T-helper 17 cell (primary cell): ENCODE measurements at places on chromosomes 4 and X.

DNA sequence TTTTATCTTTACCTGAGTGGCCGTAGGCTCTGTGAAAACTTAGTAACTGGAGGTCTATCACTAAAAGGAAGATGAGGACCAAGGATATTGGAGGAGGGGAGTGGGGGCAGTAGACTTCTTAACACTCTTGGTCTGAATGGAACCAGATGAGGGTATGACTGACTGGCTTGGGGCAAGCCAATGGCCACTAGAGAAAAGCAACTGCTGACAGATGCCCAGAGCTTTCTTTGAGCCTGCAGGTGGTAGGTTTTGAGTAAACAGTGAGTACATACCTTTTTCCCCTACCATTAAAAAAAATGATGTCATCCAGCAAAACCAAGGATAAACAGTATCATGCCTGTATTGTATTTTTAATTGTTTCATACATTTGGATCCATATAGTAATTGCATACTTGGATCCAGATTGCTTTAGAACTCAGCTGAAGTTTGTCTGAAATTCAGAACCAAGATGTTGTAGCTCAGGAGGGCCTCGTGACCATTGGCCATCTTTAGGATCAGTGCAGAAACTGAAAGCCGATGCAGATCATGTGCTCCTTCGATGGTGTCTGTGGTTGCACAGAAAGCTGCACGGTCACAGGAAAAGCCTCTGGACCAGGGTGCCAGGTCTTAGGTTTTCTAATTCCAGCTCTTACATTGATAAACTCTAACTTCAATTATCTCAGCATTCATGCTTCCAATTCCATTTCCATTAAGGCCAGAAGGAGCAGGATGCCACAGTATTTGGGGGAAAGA lies 131.0 kb downstream of the PDGFRA start:
- no peak for DNase-seq
- H3K4me3 ChIP-seq, result no peak overlapping the region
- H3K27ac ChIP-seq, result no peak overlapping the region
- no peaks in the 10 kb centered on the region for H3K4me1 ChIP-seq
- H3K36me3 ChIP-seq, result no peaks in the 10 kb centered on the region
- no peaks in the 10 kb centered on the region for H3K27me3 ChIP-seq

GRCh38 chrX:51158231-51158630 lies 174.4 kb upstream of the NUDT10 start:
- no peaks in the 10 kb centered on the region for H3K27me3 ChIP-seq
- no peak for DNase-seq
- H3K36me3 ChIP-seq, result no peaks in the 10 kb centered on the region
- H3K4me1 ChIP-seq, result no peaks in the 10 kb centered on the region
- no peak overlapping the region for H3K4me3 ChIP-seq
- H3K27ac ChIP-seq, result no peak overlapping the region

DNA sequence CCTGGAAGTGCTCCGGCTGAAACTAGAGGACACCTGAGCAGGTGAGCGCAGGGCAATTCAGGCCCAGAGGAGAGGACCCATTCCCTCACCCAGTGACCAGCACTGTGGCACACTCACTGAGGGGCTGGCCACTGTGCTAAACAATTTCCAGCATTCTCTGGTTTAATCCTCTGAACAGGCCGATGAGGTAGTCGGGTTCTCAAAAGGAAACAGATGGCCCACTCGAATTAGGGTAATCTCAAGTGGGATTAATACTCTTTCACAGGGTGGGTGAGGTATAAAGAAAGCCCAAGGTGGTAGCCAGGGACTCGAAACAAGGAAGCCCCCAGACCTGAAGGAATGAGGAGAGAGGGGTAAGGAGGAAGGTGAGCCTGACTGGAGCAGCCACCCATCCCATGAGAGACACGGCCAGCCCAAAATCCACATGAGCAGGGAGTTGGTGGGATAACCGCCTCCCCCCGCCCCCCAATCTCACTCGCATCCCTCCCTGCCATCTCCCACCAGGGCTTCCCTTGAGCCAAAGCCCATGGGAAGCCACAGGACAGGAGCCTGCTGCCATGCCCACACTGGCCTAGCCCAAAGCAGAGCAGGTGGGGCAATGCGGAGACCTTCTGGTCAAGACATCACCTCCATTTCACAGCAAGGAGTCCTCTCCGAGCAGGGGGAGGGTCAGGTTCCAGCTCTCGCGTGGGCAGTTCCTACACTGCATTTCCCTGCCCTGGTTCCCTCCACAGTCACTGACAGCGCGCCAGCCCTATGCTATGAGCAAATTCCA lies 55.0 kb downstream of the SH3KBP1 start:
- H3K27me3 ChIP-seq, result no peaks in the 10 kb centered on the region
- no peak overlapping the region for H3K4me3 ChIP-seq
- H3K4me1 ChIP-seq, result peaks cover 21% of the 10 kb centered on the region
- H3K36me3 ChIP-seq, result no peaks in the 10 kb centered on the region
- no peak overlapping the region for H3K27ac ChIP-seq

DNA sequence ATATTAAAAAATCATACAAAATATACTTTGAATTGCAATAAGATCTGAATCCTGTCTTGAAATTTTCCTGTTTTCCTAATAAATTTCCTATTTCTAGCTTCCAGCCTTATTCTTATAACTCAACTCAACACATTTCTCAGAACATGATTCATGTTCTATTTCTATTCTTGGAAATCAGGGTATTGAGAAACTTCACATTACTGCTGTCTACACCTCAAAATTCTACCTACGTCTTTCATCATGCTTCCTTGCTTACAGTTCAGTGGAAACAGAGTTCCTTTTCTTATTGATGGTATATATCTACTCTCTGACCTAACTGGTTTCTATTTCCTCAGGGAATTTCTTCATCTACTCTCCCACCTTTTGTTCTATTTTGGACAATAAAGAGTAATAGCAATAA lies 2139.0 kb downstream of the ARAP2 start:
- no peak for DNase-seq
- H3K4me1 ChIP-seq, result no peaks in the 10 kb centered on the region
- H3K36me3 ChIP-seq, result no peaks in the 10 kb centered on the region
- H3K4me3 ChIP-seq, result no peak overlapping the region
- no peaks in the 10 kb centered on the region for H3K27me3 ChIP-seq

DNA sequence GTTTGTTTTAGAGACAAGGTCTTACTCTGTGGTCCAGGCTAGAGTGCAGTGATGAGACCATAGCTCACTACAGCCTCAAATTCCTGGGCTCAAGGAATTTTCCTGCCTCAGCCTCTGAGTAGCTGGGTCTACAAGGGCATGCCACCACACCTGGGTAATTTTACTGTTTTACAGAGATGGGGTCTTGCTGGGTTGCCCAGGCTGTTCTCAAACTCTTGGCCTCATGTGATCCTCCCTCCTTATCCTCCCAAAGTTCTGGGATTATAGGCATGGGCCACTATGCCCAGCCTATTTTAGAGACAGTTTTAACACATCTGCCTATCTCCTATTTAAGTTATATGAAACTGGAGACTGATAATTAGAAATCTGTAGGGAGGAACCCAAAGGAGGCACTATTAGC lies 53.8 kb downstream of the SPRY1 start:
- peaks cover 2% of the 10 kb centered on the region for H3K36me3 ChIP-seq
- H3K27ac ChIP-seq, result no peak overlapping the region

DNA sequence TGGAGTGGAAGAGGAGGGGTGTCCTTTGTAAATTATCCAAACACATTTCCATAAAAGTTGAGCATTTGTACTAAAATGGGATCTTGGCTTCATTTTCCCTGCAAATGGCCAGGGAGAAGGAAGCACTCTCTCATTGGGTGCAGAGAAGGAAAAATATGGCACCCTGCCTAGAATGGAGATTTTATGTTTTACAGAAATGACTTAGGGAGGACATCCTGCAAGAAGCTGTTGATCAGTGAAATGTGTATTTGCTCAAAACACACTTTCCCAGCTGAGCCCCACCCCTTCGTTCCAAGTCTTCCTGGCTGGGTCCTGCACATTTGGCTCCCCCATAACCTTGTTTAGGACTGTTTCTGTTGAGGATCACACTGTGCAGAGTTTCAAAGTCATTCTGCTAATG lies 213.5 kb upstream of the TAPT1 start:
- no peak for DNase-seq
- no peak overlapping the region for H3K4me3 ChIP-seq
- H3K36me3 ChIP-seq, result no peaks in the 10 kb centered on the region
- H3K27me3 ChIP-seq, result peaks cover 6% of the 10 kb centered on the region
- no peak overlapping the region for H3K27ac ChIP-seq

- peak overlapping the region; percentile 64 for H3K27ac ChIP-seq
- H3K4me1 ChIP-seq, result peaks cover 9% of the 10 kb centered on the region
- no peaks in the 10 kb centered on the region for H3K27me3 ChIP-seq
- H3K4me3 ChIP-seq, result no peak overlapping the region
Observed at GRCh38 chr4:98305576-98305975, 44.4 kb downstream of the RAP1GDS1 start.

DNA sequence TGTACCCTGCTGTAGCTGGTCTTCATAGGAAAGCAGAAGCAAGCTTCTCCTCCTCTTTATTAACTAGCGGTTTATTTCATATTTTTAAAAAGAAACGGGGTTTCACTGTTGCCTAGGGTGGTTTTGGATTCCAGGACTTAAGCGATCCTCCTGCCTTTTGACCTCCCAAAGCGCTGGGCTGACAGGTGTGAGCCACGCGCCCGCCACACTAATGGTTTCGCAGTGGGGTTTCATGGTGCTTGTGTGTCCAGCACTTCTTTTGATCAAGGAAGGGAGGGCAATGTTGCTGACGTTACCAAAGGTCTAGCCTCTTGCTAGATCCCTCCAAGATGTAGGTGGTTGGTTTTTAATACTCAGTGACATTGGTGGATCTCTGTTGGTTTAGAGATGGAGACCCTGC lies 1.4 kb downstream of the MAEA start:
- H3K4me3 ChIP-seq, result peak overlapping the region; percentile 94
- peak overlapping the region; percentile 96 for H3K27ac ChIP-seq
- H3K4me1 ChIP-seq, result peaks cover 30% of the 10 kb centered on the region
- no peaks in the 10 kb centered on the region for H3K36me3 ChIP-seq

DNA sequence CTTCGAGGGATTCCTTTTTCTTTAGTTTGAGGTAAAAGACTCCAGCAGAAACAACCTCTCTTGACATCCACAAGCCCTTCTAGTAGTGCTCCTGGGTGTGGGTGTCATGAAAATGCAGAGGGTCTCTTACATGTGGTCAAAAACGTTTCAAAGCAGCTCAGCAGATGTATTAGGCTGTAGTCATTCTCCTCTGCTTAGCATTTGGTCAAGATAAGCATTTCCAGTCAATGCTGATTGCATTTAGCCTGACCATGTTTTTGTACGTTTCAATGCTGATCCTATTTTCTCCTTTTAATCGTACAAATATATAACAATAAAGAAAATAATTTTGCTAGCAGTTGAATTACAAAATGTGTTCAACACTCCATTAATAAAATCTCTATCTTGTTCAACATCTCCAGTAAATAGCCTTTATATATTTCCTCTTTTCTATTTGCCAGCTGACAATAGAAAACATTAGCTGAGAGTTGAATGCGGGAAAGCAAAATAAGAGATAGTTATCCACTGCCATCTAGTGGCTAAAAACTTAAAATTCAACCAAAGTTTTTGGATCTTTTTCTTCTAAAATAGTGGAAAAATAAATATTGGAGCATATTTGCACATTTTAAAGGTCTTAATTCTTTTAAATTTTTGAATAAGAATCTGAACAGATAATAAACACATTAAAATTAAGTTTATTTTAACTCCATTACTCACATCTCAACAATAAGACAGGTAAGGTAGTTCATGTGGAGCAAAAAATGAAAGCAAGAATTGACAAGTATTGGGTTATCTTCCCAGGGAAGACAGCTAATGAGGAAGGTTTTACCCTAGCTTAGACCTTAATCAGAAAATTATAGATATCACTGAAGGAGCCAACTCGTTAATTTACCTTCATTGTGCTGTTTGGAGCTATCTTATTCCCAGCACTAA lies 15.2 kb upstream of the PACRGL start:
- no peak overlapping the region for H3K27ac ChIP-seq
- no peak overlapping the region for H3K4me3 ChIP-seq
- no peak for DNase-seq
- H3K36me3 ChIP-seq, result no peaks in the 10 kb centered on the region
- H3K4me1 ChIP-seq, result peaks cover 2% of the 10 kb centered on the region

DNA sequence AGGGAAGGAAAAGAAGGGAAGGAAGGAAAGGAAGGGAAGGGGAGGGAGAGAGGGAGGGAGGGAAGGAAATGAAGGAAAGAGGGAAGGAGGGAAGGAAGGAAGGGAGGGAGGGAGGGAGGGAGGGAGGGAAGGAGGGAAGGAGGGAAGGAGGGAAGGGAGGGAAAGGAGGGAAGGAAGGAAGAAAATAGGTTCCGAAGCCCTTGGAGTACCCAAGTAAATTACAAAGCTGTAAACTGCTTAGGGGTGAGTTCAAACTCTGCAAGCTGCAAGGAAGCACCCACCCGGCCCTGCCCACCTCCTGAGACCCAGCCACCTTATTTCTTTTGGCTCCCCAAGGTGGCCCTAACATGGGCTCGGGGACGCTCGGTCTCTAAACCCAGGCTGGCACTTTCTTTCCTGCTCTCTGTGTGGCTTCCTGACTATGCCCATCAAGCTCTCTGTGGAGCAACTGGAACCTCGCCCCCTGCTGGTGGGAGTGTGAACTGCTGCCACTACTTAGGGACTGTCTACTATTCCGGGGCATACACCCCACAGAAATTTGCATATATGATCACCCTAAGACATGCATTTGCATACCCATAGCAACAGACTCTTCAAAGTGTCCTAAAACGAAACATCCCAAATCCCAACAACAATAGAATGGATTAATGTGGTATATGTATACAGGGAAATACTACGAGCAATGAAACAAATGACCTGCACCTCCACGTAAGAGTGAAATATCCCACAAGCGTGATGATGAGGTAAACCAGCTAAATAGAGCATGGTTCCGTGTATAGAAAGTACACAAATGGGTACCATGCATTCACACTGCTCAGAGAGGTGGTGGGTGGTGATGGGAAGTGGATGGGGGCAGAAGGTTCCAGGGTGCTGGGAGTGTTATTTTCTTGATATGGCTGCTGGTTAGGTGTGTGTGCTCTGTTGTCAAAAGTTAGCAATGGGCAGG lies 151.7 kb upstream of the TBL1X start:
- H3K4me3 ChIP-seq, result peak overlapping the region; percentile 2
- H3K27ac ChIP-seq, result no peak overlapping the region
- H3K36me3 ChIP-seq, result no peaks in the 10 kb centered on the region

DNA sequence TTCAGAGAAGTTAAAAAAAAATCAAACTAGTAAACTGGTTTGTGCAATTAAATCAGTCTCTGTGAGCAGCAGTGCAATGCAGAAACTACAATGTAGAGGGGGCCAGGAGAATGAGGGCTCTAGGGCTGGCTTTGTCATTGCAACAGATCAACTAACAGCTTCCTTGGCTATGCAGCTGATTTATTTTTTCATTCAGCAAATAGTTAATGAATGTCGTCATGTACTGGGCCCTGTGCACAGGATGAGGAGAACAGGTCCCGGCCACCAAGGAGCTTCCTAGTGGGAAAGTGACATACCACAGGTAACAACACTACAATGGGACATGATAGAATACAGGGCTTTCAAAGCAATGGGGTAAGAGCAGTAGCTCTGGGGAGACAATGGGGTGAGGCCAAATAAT lies 190.1 kb downstream of the NSUN7 start:
- no peak for DNase-seq
- H3K4me1 ChIP-seq, result no peaks in the 10 kb centered on the region
- no peak overlapping the region for H3K27ac ChIP-seq
- H3K4me3 ChIP-seq, result no peak overlapping the region
- H3K36me3 ChIP-seq, result peaks cover 4% of the 10 kb centered on the region
